HS-5 (cell line): ENCODE measurements at places on chromosomes 12 and 14.

- no peak for DNase-seq
These were observed 36.8 kb downstream of the CDC42BPB start for GRCh38 chr14:103020271-103021170.

DNA sequence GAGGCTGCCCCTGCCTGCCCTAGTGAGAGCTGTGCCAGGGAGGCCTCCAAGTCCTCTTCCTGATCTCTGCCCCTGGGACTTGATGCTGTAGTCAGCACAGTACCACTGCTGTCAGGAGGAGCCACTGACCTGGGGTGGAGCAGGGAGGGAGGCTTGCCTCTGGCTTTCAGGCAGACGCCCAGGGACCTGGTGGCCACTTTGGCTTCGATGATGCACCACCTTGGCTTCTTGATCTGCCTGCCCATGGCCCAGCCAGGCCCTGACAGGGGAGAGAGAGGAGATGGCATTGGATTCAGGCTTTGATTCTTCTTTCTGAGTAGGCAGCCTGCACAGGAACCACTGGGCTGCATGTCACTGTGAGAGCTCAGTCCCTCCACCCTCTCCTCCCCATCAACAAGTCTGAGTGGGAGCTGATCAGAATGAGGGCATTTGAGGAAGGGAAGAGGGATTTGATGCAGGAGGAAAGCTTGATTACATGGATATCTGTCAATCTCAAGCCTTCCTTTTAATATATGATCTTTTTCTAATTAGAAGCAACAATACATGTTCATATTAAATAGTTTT is 24.7 kb downstream of the TMEM63C start:
- no peak for DNase-seq

DNA sequence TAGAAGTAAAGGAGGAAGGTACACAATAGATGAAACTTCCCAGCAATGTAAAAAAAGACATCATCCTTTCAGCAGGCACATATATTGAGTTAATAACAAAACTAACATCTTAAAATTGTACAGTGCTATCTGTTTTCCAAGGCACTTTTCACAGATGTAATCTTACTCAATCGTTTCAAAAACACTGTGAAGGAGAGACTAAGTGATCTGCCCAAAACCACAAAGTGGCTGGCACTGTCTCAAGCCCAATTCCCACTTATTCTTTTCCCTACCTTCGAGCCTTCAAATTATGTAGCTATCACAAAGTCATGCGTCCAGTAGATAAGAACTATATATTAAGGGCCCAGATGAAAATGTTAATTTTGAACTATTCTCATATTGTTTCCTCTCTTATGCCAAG is 193.6 kb upstream of the RASSF8 start:
- no peak for DNase-seq

- no peak for DNase-seq
These were observed 124.0 kb downstream of the BTG1 start for GRCh38 chr12:92021666-92022035.

DNA sequence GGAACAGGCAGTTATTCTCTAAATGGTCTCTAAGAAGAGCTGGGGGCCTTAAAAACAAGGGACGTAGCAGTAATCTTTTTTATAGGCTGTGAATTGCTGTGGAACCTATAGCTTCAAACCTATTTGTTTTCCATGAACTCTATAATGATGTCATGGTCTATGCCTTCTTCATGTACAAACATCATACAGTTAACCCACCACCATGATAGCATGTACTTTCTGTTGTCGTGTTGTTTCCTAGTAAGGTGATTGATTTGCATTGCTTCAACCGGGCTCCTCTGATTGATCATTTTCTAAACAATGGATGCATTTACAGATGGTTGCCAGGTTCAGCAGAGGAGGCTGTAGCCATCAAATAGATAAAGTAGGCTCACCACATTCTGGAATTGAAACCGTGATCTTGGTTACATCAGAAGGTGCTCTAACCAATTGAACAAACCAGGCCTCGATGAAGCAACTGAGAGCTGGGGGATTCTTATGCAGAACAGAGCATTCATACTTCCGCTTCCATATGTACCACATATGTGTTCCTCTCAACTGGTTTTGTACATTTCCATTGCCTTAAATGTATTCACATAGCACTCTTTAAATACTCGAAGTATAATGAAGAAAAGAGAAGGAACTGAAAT is 25.6 kb upstream of the PCNX1 start:
- DNase-seq, result no peak

GRCh38 chr12:98516111-98516873 is 902 bp downstream of the TMPO start:
- peak; percentile 83 for DNase-seq

DNA sequence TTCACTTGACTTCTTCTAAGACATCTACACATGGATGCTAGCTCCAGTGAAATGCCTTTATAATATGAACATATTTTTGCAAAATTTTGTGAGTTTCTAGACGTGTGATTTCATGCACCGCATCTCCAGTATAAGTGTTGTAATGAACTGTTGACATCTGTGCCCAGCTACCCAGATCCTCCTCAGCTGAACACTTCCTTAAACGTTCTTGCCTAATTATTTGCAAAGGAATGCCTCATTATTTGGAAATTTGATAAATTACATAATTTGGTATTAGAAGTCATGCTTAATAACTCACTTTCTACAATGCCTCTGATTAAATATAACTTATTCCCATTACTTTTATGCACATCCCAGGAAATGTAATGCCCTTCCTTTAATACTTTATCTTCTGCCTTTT is 14.0 kb downstream of the OR11G2 start:
- DNase-seq, result no peak

DNA sequence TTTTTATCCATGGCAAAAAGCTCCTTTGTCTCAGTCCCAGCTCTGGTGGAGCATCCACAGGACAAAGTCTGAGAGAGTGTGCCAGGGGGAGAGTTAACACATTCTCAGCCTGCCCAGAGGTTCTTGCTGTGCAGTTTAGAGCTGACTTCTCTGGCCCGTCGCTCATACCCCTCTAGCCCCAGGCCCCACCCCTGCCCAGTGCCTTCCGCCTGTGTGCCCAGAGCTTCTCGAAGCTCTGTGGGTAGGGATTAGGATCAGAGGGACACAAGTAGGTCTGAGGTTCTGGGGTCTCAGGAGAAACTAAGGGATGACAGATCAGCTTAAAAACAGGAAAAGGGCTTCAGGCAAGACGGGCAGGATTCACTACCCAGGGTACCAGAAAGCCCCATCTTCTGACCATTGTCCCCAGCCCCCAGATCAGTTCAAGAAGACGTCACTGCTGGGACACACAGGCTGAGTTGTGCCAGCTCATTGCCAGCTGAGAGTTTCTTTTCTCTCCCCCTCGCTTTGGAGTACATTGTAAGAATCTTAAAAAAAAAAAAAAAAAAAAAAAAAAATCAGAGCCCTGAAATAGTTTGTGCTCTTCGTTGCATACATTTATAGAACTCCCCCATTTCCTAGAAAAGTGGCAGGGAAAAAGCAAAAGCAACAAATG is 127.0 kb downstream of the GCH1 start:
- no peak for DNase-seq

DNA sequence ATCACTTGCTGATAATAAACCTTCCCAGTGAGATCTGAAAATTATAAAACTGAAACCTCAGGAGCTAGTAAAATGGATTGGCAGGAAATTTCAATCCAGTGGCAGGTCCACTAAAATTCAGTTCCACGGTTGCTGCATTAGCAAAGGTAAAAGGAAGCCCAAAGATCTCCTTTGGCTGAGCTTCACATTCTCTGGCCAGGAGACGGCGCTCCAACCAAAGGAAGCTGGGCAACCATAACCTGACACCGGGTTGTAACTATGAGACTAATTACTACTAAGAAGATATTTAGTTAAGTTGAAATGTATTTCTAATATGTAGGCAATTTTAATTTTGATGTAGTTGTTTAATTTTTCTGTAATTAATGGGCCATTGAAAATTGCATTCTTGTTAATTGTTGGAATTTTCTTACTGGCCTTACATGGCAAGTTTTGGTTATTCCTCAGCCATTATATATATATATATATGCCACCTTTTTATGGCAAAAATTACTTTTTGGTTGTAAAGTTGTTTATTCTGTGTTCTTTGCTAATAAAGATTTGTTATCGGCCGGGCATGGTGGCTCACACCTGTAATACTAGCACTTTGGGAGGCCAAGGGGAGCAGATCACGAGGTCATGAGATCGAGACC is 17.0 kb downstream of the OR8S1 start:
- DNase-seq, result no peak

GRCh38 chr14:98591161-98591560 is 680.8 kb downstream of the BCL11B start:
- no peak for DNase-seq
